ENCODE measurements at places on chromosomes 7 and 10. TPM values are rescaled to one million over a fixed set of nuclear protein-coding genes. Genes with fewer than 3 reads are reported as not detected.

The ZNF425 gene
- total RNA-seq = 1.0 TPM

The CPN1 gene
- not detected for total RNA-seq

The BHLHA15 gene
- 1.4 TPM for total RNA-seq

The RELN gene
- 2.1 TPM for total RNA-seq

The TMEM229A gene
- not detected for total RNA-seq

The HGF gene
- 1.7 TPM for total RNA-seq

The MMRN2 gene
- total RNA-seq = 261 TPM

The CALD1 gene
- total RNA-seq = 246 TPM

Measured in thoracic aorta endothelial cell (primary cell).